MCF 10A (cell line): ENCODE measurements at places on chromosomes 4 and X.

DNA sequence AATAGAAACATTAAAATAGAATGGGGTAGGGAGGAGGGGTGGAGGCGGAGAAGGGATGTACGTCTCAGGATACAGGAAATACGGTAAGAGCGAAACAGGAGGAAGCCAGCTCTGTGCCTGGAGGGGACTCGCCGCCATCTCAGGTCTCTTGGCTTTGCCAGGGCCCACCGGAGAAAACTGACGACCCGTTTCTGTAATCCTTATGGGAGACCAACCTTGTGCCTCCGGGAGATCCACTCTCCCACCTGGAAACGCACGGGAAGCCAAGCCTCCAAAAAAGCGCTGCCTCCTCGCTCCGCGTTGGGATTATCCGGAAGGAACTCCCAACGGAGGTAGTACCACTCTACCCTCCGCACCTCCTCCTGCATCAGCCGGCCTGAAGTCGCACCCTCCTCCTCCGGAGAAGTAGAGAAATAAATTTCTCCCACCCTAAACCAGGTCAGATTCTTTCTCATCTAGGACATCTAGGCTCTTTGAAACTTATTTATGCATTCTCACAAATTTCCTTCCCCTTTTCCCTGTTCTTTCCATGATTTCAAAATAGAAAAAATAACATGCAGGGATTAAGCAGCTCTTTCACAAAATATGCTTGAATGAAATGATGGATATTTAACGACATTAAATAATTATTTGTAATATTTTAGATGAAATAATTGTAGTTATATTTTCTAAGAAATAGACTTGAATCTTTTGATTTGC is at the start of gene NBDY:
Gene NBDY (plus strand): TSS at position 92 of the 699 bp plus-strand sequence. CDS start 111 bp downstream, at position 203.
- peak; percentile 58 for DNase-seq

DNA sequence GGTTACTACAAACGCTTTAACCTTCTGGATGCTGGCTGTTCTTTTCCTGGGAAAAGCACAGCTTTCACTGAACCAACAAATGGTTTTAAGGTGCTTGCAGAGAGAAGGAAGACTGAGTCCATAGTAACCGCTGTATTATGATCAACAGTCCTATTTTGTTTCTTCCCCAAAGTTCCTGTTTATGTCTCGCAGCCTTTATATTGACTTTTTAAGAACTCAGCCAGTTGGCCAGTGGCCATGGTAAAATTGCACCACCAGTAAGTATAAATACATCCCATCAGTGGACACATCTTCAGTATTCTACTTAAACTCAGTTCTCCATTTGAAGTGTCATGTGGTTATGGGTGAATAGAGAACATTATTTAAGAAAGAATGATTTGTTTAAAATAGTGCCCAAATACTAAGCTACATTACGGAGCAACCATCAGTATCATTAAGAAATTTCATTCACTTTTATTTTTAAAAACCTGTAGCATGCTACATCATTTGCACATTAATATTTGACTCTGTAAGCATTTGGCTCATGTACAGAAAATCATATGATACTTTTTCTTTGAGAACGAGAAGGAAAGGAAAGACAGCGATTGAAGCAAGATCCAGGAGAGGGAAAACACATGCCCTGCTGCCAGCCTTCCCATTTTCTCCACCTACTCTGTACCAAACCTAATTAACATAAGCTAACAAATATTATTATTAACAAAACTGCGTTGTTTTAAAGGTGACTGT is 287.0 kb downstream of the ARHGAP24 start:
- no peak for DNase-seq

DNA sequence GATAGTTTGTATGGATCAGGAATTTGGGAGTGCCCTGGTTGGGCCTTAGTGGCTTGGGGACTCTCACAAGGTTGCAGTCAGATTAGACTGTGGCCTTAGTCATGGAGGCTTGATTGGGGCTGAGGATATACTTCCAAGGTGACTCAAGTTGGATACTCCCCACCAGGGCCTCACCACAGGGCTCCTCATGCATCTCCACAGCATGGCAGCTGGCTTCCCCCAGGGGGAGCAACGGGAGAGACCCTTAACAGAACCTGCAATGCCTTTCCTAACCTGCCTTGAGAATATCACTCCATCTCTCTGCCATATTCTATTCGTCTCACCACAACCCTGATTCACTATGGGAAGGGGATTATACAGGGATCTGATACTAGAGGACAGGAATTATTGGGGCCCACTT is 161.9 kb downstream of the RELL1 start:
- no peak for DNase-seq

DNA sequence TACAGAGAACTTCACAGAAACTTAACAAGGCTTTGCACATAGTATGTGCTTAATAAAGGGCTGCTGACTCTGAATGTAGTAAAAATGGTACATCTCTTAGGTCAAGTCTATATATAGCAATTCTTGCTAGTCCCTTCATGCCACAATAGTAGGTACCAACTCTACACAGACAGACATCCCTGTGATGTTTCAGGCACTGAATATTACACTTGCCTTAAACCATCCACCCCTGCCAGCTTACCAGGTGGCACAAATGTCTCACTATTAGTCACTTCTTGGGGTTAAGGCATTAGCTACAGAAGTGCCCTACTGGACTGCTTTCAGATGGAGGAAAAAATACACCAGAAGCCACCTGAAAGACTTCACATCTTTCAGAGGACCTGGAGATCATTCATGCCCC is 86.3 kb upstream of the CITED1 start:
- no peak for DNase-seq

DNA sequence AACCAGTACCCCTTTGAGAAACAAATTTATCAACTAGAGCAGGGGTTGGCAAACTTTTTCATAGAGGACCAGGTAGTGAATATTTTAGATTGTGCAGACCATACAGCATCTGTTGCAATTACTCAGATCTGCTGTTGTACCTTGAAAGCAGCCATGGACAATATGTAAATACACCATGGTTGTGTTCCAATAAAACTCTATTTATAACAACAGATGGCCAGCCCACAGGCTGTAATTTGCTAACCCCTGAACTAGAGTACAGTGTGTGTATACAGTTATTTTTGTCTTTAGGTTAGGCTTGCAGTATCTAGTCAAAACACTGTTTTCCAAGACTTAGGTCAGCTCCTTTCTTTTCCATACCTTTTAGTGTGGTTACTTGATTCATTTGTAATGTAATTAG is 54.4 kb downstream of the PHKA1 start:
- no peak for DNase-seq

DNA sequence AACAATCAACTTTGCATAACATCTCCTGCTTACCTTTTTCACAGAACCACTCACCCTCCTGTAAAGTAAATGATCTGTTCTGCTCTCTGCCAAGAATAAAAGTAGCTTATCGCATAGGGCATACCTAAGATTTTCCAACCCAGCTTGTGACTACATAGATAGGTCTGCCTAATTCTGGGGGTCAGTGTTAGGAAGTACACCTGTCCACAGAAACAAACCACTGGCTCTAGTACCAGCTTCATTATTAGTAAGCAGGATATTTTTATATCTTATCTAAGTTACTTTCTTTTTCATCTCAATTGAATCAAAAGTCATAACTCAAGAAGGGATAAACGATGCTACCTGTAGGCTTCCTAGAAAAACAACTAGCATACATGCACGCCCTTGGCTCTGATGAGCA is 23.8 kb downstream of the CXCL1 start:
- DNase-seq, result no peak
